ENCODE measurements at places on chromosomes 5 and 9. TPM values are rescaled to one million over a fixed set of nuclear protein-coding genes. Genes with fewer than 3 reads are reported as not detected.

TOPORS gene
- 28.9 TPM for polyA plus RNA-seq

SLCO6A1 gene
- not detected for polyA plus RNA-seq

SLC45A2 gene
- not detected for polyA plus RNA-seq

PCDHGA11 gene
- not detected for polyA plus RNA-seq

CD180 gene
- not detected for polyA plus RNA-seq

KIF24 gene
- polyA plus RNA-seq: not detected

PCDHA1 gene
- not detected for polyA plus RNA-seq

CEMIP2 gene
- polyA plus RNA-seq: 27.4 TPM

- H3K4me3 ChIP-seq: no peak overlapping the region
- H3K4me1 ChIP-seq: no peaks in the 10 kb centered on the region
- no peaks in the 10 kb centered on the region for H3K36me3 ChIP-seq
- DNase-seq: no peak
- H3K27me3 ChIP-seq: peaks cover 3% of the 10 kb centered on the region
These were observed 64.6 kb downstream of the FOXB2 start for GRCh38 chr9:77084094-77084493.

GRCh38 chr5:92939428-92939827 is 641.6 kb downstream of the NR2F1-AS1 start:
- no peaks in the 10 kb centered on the region for H3K4me1 ChIP-seq
- no peak overlapping the region for H3K4me3 ChIP-seq
- no peaks in the 10 kb centered on the region for H3K36me3 ChIP-seq
- DNase-seq: no peak
- H3K27me3 ChIP-seq: no peaks in the 10 kb centered on the region

DNA sequence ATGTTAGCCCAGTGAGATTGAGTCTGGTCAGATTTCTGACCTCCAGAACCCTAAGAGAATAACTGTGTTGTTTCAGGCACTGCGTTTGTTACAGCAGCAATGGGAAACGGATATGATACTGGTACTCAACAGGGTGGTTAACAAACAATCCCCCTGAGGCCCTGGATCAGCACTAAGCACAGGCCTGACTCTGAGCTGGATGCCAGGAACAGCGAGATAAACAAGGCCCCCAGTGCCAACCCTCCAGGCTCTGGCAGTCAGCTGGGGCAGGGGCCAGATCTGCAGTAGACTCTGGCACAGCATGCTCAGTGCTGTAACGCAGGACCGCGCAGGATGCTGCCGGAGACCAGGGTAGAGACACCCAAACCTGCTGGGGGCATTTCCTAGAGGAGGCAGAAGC is 22.1 kb downstream of the CPLX2 start:
- no peak overlapping the region for H3K27ac ChIP-seq
- no peaks in the 10 kb centered on the region for H3K36me3 ChIP-seq
- no peak for DNase-seq
- peaks cover 21% of the 10 kb centered on the region for H3K4me1 ChIP-seq
- no peak overlapping the region for H3K4me3 ChIP-seq

DNA sequence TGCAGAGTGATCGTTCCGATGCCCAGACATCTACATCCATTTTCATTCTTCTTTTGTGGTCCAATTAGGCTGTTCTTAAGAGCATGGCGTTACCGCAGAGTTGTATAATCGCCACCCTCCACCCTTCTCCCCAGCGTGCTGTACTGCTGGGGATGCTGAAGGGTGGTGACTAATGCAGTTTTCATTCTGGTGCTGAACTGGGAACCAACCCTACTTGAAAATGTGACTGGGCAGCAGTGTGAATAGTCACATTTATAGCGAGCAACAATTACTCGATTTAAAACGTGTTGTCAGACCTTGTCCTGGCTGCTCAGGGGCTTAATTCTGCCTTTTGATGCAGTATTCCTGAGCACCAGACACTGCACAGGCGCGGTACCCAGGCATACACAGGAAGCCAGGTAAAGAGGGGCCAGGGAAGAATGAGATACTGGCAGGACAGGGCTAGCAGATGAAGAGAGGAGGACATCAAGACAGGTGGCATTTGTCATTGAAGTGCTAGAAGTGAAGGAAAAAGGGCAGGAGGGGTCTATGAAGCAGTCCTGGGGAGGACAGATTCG is 719 bp upstream of the ISCA1 start:
- peak overlapping the region; percentile 97 for H3K4me3 ChIP-seq
- peaks cover 7% of the 10 kb centered on the region for H3K36me3 ChIP-seq
- H3K27ac ChIP-seq: peak overlapping the region; percentile 97
- H3K27me3 ChIP-seq: no peaks in the 10 kb centered on the region
- H3K4me1 ChIP-seq: peaks cover 31% of the 10 kb centered on the region

DNA sequence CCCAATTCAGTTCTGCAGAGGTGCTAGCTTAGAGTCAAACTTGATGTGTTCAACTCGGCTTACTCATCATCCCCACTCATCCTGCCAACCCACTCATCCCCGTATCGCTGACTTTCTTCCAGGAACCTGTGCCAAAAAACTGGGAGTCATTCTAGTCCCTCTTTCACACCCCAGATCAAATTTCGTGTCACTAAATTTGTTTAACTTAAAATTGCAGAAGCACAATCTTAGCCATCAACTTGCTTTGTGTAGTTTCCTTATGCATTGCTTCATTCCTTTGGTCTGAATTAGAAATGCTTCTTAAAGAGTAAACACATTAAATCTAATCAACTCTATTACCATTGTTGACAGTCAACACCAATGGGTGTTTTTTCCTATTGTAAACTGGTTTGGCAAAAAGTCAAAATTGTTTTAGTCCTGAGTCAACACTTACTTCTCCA is 162.4 kb downstream of the TTC39B start:
- H3K27me3 ChIP-seq: peaks cover 1% of the 10 kb centered on the region
- H3K27ac ChIP-seq: no peak overlapping the region
- H3K36me3 ChIP-seq: no peaks in the 10 kb centered on the region
- no peaks in the 10 kb centered on the region for H3K4me1 ChIP-seq
- no peak overlapping the region for H3K4me3 ChIP-seq
- DNase-seq: no peak

DNA sequence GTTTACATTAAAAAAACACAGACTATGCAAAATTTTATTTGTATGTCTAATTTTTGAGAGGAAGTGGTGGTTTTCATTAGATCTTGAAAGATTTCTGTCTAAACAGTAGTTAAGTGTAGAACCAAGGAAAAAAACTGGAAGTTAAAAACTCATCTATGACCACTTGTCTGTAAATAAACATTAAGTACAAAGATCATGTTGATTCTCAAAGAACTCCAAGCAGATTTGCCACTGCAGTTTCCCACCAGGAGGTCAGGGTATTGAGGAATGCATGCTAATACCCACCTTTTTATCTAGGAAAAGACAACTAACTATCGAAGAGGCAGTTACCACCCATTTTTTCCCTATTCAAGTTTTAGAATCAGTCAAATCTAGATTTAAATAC is 1.9 kb downstream of the STOM start:
- no peak for DNase-seq
- no peaks in the 10 kb centered on the region for H3K27me3 ChIP-seq
- no peak overlapping the region for H3K27ac ChIP-seq
- peak overlapping the region; percentile 46 for H3K4me3 ChIP-seq
- peaks cover 25% of the 10 kb centered on the region for H3K4me1 ChIP-seq
- no peaks in the 10 kb centered on the region for H3K36me3 ChIP-seq

DNA sequence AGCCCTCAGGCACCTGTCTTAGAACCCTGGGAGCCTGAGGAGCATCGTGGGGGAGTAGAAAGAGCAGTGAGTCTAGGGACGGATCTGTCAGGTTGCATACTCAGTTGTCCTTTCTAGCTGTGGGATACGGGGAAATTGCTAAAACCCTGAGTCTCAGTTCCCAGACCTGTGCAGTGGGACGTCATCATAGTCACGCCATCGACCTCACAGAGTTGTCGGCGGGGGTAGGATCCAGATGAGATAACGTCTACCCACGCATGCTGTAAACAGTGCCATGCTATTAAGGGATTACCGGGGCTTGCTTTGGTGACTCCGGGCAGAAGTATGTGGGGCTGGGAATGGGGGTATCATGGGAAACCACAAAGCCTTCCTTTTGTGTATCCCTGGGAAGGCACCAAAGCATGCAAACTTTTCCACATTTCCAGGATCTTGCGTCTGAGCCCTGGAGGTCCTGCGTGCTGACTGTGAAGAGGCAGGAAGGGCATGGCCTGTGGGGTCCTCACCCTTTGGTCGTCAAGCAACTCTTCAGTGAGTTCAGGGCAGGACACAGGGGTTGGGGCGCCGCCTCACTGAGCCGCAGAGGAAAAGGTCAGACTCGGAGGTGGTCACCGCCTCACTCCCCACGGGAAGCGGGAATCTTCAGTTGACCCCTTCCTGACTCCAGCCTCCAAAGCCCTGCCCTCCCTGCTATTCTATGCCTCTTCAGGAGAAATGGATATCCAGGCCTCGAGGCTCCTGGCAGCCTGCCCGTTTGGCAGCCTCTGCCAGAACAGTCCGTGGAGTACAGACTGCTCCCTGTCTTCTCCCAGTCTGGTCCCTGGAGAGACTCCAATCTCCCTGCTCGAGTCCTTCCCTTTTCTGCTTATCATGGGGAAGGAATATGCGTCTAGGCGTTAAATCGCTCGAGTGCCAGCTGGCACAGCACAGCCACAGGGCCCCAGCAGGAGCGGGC is 186.8 kb upstream of the KLF9 start:
- H3K36me3 ChIP-seq: no peaks in the 10 kb centered on the region
- DNase-seq: no peak
- H3K4me3 ChIP-seq: no peak overlapping the region
- no peaks in the 10 kb centered on the region for H3K27me3 ChIP-seq
- H3K4me1 ChIP-seq: no peaks in the 10 kb centered on the region
- no peak overlapping the region for H3K27ac ChIP-seq

DNA sequence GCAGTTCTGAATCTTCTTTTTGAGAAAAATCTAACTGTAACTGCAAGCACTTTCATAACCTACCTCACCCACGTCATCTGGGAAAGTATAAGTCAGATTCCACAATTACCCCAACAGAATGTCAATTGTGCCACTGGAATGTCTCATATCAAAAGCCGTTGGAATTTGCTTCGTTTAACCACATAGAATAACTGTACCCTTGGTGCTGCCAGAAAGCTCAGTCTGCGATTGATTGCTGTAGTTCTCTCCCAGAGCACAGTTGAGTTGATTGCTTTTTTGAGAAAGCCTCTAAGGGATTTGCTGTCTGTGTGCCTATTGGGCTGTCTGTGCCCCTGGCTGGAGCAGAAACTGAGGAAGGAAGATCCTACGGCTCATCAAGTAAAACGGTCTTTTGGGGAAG is 583.6 kb downstream of the TMEM38B start:
- no peak for DNase-seq
- H3K4me3 ChIP-seq: no peak overlapping the region
- H3K27ac ChIP-seq: no peak overlapping the region
- no peaks in the 10 kb centered on the region for H3K27me3 ChIP-seq

- H3K27ac ChIP-seq: no peak overlapping the region
- no peak for DNase-seq
- no peaks in the 10 kb centered on the region for H3K4me1 ChIP-seq
- H3K4me3 ChIP-seq: no peak overlapping the region
- no peaks in the 10 kb centered on the region for H3K36me3 ChIP-seq
- no peaks in the 10 kb centered on the region for H3K27me3 ChIP-seq
These were observed 28.2 kb upstream of the PPP2R2B start for GRCh38 chr5:146906803-146907202.

GRCh38 chr5:151464101-151464500 is 16.7 kb downstream of the SLC36A1 start:
- no peaks in the 10 kb centered on the region for H3K4me1 ChIP-seq
- no peaks in the 10 kb centered on the region for H3K27me3 ChIP-seq
- no peak for DNase-seq
- H3K27ac ChIP-seq: no peak overlapping the region

DNA sequence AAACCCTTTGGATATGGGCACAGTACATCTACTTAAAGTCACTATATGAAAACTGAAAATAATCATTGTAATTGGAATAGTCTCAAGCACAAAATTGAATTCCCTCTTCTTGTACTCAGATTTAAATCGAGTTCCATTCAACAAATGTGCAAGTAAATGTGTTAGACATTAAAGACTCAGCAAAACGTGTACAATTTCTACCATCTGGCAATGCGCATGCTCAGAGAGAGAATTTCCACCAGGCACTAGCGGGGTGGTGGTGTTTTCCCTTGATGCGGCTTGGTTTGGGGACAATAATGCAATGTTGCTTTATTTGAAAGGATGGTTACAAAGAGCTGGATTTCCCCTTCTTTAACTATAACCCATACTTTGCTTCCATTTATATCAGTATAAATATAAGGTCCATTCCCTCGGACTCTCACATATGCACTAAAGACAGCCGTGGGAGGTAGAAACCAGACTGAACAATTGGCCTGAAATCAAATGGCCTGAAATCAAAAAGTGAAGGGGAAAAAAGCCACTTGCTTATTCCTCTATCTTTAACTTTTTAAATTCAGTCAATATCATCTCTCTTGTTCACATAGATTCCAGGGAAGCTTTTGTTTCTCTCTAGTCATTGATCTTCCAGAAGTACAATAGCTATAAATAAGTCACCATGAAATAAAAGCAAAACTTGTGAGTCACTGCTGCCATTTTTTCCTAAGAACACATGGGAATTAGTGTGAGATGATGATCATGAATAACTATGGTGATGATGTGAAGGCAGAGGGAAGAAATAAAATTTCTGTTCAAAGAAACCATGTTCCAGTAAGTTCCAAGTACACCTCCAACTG is 59.2 kb downstream of the ADAMTS12 start:
- H3K4me1 ChIP-seq: no peaks in the 10 kb centered on the region
- DNase-seq: no peak
- H3K27me3 ChIP-seq: peaks cover 3% of the 10 kb centered on the region

DNA sequence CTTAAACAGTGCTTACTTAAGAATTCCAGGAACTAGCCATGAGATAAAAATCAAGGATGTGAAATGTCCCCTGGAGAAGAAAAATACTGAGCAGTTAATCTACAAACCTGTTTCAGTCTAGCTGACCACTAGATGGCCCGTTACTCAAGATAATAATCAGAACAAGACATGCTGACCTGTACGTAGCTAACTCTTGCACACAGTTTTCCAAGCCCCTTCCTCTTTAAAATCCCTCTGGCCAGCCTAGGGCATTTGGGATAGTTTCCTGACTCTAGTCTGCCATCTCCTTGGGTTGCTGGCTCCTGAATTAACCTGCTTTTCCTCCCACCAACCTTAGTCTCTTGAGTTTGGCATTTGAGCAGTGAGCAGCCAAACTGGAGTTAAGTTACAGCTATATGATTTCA is 59.2 kb upstream of the TRAF1 start:
- no peaks in the 10 kb centered on the region for H3K4me1 ChIP-seq
- DNase-seq: no peak
- H3K4me3 ChIP-seq: no peak overlapping the region
- H3K36me3 ChIP-seq: no peaks in the 10 kb centered on the region

DNA sequence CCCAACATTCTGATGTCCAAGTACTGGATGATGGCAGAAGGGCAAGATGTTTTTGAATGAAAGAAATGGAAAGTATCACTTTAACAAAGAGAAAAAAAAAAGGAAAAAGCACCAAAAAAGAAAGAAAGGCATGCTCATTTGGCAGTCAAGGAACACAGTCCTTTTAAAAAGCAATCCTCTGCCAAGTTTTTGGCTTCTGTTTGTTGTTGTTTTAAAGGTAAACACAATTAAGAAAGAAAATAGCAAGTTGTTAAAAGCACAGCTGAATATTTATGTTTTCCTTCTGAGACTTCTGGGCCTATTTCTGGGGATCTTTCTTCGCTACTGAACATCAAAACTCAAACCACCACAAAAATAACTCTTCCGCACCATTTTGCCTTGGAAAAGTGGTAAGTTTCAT is 162.1 kb downstream of the TRPM3 start:
- H3K27me3 ChIP-seq: no peaks in the 10 kb centered on the region
- no peak overlapping the region for H3K4me3 ChIP-seq
- DNase-seq: no peak
- H3K4me1 ChIP-seq: no peaks in the 10 kb centered on the region

- DNase-seq: no peak
- H3K36me3 ChIP-seq: no peaks in the 10 kb centered on the region
- no peak overlapping the region for H3K4me3 ChIP-seq
- H3K27me3 ChIP-seq: no peaks in the 10 kb centered on the region
- no peaks in the 10 kb centered on the region for H3K4me1 ChIP-seq
- no peak overlapping the region for H3K27ac ChIP-seq
These were observed 230.9 kb downstream of the PIK3R1 start for GRCh38 chr5:68446487-68446894.
